ENCODE measurements at places on chromosomes 3 and 15.

DNA sequence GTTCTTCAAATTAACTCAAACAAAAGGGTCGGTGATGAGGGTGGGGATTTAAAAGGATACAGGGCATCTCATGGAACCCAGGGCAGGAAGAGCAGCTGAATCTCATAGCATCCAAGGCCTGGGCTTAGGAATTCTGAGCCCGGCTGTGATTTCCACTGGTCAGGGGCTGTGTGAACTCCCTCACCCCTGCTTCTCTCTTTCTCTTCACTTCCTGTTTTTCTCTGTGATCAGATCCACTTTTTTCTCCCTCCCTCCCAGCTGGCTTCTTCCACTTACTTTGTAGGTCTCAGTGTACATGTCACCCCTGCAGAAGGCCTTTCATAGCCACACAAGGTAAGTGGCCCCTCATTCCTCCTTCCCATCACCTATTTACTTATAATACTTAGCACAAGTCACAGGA is 68.2 kb upstream of the CORO2B start:
- DNase-seq, result no peak

DNA sequence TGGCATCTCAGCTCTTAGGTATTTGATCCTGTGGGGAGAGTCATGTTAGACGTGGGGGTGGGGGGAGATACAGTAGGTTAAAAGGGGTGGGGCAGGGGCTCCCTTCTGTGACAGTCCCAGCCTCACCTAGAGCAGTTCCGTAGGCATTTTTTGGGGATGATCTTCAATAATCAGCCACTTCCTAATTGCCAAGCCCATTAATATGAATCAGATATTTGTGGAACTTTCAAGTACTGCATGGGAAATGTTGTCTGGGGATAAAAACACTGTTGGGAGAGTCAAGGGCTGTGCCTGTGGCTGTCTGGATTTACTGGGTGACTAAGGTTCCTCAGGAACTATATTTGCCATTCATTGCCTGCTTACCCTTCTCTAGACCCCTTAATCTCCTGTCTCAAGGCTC is 9.5 kb downstream of the C3orf52 start:
- no peak for DNase-seq

DNA sequence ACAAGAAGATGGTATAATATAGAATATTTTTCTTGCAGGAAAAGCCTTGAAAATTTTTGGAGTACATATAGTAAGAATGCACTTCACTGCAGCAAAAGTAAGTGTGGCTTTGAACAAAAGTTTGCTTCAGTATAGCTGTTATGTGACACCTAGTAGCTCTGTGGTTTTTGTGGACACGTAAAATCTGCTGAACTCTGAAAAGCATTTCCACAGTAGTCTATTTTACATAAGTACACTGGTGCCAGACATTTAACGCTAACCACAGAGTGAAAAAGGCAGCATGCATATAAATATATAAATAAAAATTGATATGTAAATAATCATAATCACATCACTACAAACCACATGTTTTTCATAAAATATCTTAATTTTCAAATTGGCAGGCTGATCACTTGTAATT is 39.8 kb downstream of the CGGBP1 start:
- no peak for DNase-seq

GRCh38 chr3:156762631-156763185 is 63.4 kb upstream of the LEKR1 start:
- no peak for DNase-seq

DNA sequence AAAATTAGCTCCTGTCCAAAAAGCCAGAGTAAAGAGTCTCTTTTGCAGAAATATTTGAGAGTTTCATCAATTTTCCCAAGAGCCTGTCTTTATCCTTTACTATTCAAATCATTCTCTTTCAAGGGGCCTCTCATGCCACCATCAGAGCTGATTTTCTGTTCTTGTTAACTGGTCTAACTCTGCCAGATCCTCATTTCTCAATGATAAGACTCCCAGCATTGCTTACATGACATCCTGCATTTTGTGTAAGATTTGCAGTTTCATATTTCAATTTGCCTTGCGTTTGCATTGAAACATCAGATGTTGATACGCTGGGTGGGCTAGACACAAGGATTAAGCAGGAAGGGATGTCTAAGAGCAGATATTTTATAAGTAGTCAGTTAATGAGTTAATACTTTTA is 228.7 kb downstream of the TBL1XR1 start:
- DNase-seq, result no peak
